ENCODE measurements at places on chromosomes 16 and 17.

DNA sequence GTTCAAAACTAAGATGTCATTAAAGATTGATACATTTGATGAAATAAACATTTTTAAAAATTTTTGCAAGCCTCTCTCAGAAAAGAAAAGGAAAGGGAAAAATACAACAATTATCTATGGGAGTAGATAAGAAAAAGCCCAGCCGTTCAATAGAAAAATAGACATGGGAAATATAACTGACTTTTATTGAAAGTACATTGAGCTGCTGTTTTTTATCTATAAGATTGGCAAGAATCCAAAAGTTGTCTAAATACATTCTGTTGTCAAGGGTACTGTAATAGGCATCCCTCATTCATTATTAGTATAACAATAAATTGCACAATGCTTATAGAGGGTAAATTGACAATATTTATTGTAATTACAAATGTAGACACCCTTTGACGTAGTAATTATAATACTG, 38.4 kb upstream of the IRX6 start:
- DNase-seq: no peak

DNA sequence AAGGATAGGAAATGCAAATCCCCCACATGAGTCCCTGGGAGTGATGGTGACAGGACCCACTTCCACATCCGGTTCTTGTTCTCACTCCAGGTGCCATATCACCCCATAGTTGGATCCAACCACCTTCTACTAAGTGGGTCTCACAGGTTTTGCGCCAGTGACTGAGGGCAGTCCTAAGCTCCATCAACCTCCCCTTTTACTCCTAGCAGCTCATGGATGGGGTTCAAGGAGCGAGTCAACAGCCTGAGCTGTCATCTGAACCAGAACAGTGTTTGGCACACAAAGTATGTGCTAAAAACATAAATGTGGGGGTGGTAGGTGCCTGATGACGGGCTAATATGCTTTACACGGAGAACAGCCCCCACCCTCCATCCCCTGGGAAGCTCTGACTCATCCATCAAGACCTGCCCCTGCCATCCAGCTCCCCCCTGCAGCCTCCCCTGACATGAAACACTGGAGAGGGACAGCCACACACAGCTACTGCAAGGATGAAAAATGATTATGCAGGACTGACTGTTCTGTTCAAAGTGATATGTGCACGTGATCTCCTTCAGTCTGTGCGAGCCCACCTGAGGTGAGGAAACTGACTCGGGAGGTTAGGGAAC, 143.2 kb upstream of the CDH5 start:
- peak; percentile 74 for DNase-seq

DNA sequence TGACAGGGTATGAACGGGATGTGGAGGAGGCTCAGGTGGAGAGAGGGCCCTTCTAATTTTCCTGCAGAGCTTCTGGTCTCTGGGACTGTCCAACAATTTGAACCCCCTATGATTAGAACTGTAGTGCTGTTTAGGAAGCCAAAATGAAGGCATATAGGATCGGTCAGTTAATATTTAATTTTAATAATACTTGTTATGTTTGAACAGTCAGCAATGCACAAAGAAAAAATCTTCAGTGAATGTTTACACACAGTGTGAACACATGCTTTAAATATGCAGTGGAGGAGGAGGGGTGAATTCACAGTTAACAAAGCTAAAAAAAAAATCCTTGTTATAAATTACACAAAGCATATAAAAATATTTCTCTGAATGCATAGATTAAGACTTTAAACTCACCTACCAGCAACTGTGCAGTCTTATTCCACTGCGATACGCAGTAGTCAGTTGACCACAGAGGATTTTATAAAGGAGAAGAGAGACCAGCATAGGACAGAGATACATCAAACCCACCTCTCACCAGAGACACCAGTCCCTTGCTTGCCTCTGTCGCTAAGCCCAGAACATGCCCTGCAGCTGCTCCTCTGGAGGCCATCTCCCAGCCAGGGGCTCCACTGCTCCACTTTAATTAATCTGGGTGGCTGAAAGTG, 14.6 kb downstream of the ANKRD40 start:
- no peak for DNase-seq

DNA sequence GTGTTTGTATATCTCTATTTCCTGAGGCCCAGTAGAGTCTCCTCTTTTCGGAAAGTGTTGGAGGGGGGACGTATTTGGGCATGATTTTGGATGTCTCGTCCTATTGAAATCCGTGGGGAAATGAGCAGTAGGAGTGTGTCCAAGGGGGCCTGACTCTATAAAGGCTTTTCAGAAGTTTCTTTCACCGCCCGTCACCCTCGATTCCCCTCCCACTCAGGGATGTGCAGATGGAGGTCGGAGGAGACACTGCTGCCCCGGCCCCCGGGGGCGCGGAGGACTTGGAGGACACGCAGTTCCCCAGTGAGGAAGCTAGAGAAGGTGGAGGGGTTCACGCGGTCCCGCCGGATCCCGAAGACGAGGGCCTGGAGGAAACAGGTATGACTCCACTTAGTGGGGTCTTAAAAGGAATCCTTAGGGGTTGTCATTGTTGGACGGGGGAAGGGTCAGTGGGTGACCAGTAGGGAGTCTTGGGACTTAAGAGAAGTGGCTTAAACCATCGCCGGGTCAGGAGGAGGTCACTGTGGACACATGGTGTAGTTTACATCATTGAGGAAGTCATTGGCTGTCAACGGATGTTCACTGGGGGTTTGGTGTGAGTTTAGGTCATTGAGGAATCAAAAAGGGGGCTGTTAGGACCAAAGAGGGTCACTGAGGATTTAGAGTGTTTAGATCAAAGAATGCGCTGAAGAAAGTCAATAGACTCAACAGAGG, 424 bp downstream of the MON1B start:
- DNase-seq: no peak

GRCh38 chr16:62965831-62966230, 929.6 kb upstream of the CDH8 start:
- DNase-seq: no peak

DNA sequence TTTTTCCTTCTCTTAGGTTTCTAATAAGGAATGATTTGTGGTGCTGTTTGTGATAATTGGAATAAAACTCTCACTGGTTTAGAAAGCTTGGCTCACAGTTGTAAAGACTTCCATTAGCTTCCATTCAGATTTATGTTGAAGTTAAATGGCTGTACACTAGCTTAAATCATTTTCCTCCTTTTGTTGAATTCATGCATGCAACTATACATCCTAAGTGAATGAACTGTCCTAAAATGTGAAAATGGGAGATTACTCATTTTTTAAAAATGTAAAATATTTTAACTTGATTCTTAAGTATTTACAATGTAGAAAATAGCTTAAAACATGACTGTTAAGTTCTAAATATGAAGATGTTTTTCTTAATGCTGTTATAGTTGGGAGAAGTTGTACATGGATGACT, 15.2 kb downstream of the PRKCA start:
- no peak for DNase-seq

DNA sequence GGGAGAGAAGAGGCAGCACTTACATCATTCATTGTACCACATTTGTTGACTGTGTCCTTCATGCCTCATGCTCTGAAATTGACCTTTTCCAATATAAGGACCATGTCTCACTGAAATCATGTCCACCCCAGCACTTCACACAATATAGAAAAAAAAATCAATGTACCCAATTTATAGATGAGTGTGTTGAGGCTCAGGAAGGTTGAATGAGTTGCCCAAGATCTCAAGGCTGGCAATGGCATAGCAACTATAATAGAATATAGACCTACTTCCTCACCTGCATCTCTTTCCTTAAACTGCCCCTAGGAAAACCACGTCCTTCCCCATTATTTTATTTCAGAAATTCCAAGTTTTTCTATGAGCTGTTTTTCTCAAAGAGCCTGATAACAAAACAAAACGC, 912 bp upstream of the VAT1L start:
- no peak for DNase-seq

GRCh38 chr16:19850131-19850817, 34.4 kb downstream of the GPRC5B start:
- no peak for DNase-seq

GRCh38 chr16:84254062-84254461, 14.2 kb upstream of the KCNG4 start:
- DNase-seq: no peak

DNA sequence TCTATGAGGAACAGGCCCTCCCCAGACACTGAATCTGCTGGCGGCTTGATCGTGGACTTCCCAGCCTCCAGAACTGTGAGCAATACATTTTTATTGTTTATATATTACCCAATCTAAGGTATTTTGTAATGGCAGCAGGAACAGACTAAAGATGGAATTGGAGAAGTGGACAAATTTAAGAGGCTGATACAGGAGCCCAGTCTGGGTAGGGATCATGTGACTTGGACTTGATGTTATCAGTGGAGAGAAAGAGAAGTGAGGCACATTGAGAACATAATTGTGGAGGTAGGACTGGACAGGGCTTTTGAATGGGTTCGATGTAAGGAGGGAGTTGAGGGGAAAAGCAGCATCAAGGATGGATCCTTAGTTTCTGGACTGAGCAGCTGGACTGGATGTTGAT, 93.8 kb downstream of the USP31 start:
- no peak for DNase-seq

- DNase-seq: no peak
Observed at GRCh38 chr17:3600529-3601205, 8.5 kb downstream of the TRPV1 start.

DNA sequence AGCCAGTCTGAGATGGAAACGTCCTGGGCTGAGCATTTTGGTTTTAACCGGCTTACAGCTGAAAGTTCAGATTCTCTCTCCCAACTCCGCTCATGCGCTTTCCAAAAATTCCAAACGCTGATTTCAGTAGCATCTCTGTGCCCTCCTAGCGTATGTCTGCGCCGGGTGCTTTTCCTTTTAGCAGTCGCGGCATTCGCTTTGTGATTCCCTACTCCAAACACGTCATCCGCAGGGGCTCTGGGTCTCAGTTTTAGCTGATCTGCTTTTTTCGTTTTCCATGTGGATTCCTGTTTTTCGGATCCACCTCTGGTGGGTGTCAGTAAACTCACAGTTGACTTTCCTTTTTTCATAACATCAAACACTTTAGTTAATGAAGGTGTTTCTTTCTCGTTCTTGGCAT, 22.1 kb upstream of the TVP23A start:
- no peak for DNase-seq

DNA sequence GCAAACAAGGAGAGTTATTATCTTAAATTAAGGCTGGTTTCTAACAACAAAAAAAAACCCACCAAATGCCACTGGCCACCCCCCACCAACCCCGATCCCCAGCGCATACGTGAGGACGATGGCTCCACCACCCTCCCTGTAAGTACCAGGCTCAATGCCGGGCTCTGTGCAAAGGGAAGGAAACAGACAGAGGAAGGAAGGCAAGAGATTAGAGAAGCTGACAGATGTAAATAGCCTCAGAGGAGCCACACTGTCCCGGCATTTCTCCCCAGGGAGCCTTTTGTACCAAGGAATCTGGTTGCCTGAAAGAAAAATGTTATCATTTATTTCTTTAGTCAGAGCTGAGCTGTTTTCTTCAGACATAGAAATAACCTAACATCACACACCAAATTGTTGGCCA, 13.1 kb downstream of the SOST start:
- no peak for DNase-seq

DNA sequence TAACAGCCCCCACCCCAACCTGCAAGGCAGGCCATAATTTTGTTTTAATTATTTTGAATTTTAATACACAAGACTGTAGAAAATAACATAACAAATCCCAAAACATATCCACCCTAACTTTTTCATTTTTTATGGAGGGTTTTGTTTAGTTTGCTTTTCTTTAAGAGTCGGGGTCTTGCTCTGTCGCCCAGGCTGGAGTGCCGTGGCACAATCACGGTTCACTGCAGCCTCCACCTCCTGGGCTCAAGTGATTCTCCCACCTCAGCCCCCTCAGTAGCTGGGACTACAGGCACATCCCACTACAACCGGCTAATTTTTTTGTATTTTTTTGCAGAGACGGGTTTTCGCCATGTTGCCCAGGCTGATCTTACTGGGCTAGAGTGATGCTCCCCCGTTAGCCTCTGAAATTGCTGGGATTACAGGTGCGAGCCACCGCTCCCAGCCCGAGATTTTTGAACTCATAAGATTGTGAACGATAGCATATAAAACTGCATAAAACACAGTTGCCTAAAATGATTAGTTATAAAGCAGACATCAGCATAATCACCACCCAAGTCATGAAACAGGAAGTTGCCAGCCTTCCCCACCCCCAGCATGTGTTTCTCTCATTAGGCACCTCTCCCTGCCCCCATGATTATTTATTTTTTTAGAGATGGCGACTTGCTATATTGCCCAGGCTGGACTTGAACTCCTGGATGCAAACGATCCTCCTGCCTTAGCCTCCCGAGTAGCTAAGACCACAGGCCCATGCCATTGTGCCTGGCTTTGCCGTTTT, 13.6 kb upstream of the DOC2B start:
- DNase-seq: no peak

- no peak for DNase-seq
Observed at GRCh38 chr16:49637511-49637910, 218.4 kb downstream of the ZNF423 start.

DNA sequence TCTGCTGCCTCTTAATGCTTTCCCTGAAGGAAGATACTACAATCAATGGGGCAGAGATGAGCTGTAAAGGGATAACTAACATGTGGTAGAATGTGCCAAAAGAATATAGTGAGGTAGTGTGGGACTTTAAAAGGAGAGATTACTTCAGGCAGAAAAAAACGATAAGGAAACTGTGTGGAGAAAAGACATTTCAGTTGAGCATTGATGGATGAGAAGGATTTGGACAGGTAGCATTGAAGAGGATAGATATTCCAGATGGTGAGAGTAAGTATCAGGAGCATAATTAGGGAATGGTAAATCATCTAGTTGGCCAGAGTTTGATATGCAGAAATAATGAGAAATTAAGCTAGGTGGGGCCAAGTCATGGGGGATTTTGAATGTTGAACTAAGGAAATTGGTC, 97.3 kb downstream of the NLK start:
- no peak for DNase-seq

DNA sequence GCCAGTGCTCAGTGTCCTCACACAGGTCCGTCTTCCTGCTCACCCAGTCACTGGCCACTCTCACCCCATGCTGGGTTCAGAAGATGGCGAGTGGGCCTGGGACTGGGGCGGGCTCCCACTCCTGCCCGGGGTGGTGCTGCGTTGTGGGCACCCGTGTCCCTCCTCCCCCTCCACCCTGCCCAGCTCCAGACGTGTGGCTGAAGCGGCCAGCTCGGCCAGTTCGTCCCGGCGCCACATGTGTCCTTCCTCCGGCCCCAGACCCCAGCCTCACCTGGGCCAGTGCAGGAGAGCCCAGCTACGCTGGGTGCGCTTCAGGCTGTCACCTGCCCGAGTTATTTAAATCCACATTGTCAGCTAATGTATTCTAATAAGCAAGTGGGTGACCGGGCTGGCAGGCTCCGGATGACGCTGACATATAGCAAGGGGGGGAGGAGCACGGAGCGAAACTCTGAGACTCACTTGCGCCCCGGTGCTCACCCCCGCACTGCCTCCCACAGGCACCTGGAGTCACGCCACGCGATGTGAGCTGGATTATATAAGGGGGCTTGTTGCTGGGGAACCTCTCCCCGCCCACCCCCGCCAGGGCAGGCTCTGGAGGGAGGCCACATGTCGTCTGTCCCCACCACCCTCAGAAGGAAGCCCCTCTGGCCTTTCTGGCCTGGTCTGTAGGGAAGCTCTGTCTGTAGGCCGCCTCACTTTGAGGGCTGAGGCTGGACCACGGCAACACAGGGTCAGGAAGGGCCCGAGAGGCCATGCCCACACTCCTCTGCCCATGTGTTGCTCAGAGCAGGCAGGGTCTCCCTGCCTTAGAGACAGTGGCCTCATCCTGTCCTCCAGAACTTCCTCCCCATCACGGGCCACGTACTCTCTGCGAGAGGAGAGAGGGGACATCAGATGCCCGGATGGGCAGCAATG, 7.1 kb upstream of the BAIAP2 start:
- DNase-seq: no peak

- peak; percentile 89 for DNase-seq
Observed at GRCh38 chr17:57954397-57955182, 622 bp downstream of the CUEDC1 start.
